ENCODE measurements at places on chromosomes 1 and 21.

GRCh38 chr1:107842241-107842640 lies 122.7 kb downstream of the VAV3 start:
- peak; percentile 23 for DNase-seq

- DNase-seq, result no peak
Measured at GRCh38 chr1:903305-903704, 20.4 kb upstream of the SAMD11 start.

DNA sequence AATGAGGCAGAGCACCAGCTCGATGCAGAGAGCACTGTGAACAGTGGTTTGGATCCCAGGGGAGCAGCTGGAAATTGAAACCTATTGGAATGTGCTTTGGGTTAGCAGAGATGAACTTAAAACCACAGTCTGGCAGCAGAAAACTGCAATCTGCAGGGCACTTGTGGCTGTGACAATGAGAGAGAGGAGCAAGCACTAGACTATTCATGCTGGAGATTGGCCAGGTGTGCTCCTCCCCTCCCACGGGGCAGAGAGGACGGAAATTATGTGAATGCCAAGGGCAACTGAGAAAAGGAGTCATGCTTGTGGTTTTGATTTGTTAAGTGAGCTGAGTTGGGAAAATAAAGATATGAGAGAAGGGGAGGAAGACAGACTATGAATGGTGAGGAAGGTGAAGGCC lies 38.1 kb downstream of the HSD3B2 start:
- DNase-seq, result no peak

GRCh38 chr1:33319186-33319948 lies 1.5 kb downstream of the A3GALT2 start:
- no peak for DNase-seq

DNA sequence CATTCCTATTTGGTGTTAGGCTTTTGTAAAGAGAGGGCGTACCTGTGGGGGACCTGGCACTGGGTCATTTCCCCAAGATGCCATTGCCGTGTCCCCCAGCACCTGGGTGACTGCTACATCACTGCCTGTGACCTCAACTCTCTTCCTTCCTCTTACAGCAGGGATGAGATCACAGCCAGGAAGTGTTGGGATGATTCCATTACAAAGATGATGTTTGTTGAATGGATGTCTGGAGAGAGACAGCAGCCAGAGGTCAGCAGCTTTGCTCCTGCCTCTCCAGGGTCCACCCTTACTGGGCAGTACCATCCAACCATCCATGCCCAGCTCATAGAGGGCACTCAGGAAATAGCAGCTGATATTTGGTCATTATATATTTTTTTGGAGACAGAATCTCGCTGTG lies 35.1 kb downstream of the TMEM51 start:
- DNase-seq, result no peak
